ENCODE measurements at places on chromosomes 3 and 15. TPM values are rescaled to one million over a fixed set of nuclear protein-coding genes. Genes with fewer than 3 reads are reported as not detected.

- DNase-seq = no peak
Measured at GRCh38 chr15:96514607-96515285, 184.2 kb downstream of the NR2F2 start.

GRCh38 chr3:39124876-39125840, 17.7 kb downstream of the TTC21A start:
- peak; percentile 36 for DNase-seq

DNA sequence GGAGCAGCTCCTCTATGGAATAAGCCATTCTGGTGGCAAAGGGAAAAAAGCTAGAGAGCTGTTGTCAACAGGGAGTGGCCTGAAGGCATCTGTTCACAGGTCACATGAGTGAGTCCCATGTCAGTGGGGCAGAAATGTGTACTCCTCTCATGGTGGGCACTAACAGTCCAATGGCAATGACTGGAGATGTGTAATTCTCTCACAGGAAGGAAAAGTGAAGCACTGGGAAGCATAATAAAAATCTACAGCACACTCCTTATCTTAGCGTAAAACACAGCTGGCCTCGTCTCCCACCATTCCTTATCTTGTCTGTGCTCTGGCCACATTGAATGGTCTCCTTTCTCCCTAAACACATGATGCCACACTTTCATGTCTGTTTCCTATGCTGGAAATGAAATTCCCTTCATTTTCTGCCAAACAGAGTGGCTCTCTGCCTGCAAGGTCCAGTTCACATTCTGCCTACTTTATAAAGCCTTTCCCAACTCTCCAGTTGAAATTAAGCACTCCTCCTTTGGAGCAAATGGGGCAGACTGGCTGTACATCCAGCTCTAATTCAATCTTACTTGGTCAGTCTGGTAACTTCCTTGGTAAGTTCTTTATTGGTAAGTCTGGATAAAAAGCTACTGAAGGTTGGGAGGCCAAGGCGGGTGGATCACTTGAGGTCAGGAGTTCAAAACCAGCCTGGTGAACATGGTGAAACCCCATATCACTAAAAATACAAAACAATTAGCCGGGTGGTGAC, 139.8 kb downstream of the RPL22L1 start:
- DNase-seq = peak; percentile 54

The GOLGA8H gene
- 0.39 TPM for polyA plus RNA-seq

DNA sequence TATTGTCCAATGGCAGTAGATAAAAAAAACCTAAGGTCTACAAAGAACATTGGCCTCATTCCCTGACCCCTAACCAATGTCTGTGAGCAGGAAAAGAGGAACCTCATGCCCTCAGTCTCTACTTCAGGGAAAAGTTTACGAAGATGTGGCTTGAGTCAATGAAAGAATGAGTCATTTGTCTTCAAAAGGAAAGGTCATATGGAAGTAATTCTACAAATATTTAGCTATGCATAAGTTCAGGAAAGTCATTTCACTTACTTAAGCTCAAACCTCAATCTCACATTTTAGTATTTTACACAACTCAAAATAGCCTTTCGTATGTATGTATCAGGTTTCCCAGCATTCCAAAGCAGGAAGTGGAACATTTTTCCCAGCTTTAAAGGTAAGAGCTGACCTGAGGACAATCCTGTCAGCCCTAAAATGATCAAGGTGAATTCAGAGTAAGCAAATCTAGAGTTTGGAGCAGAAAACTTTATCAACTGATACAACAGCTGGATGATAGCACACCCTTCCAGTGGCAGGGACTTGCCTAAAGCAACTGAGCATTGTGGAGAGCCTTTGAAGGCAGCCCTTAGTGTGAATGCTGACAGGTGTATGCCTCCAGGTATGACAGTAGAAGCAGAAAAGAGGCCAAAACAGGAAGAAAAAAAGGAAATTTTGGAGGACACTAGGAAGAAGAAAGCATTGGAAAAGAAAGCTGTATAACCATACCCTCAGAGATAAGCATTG, 53.9 kb upstream of the ACKR4 start:
- DNase-seq = peak; percentile 89

- DNase-seq = no peak
Measured at GRCh38 chr15:58247855-58248842, 110.0 kb downstream of the AQP9 start.

The CDHR4 gene
- 0.19 TPM for polyA plus RNA-seq

The PROS1 gene
- polyA plus RNA-seq = 2.6 TPM

The HRG gene
- not detected for polyA plus RNA-seq

DNA sequence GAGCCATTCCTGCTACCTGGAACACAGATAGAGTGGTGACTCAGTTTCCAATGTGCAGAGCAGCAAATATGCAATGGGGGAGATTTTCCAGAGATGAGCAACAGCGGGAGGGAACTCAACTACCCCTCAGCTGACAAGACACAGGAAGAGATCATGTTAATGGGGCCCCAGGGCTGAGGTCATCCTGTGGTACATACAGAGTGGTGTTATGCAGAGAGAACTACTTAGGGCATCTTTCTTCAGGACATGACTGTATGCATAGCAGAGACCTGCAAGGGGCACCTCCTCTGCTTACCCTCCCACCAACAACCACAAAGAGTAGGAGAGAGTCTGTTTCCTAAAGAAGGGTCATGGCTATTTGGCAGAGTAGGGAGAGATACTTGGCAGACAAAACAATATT, 6.8 kb upstream of the TBC1D5 start:
- no peak for DNase-seq

DNA sequence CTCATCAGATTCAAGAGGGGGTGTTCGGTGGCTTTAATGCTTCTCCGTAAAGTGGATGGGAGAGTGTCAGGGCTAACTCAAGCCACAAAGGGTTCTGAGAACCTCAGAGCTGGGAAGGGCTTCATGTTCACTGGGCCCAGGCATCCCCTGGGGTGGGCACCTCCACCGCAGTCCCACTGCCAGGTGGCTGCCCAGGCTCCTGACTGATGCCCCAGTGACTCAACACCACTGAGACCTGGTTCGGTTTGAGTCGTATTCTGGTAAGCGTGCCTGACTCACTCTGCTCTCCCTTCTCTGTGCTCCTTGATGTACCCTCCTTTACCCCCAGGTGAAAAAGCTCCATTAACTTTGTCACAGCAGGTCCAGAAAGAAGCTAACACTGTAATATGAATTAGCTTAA, 304.6 kb downstream of the RPLP1 start:
- DNase-seq = no peak

The COL6A6 gene
- polyA plus RNA-seq = not detected

DNA sequence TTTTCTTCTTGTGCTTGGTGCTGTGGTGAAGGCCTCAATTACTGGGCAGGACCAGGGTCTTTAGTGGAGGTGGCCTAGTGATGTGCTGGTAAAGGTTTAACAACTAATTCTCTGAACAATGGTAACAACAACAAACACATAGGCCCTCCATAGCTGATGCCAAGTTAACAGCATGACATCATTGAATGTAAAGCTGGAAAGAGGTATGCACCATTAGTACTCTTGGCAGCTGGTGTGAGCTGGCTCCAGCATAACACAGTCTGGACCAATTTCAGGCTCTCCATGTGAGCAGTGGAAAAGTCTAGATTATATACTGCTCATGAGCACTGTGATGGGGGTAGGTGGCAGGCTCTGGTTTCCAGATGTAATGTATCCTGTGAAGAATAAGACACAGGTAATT, 61.8 kb downstream of the SLC7A14 start:
- peak; percentile 72 for DNase-seq

DNA sequence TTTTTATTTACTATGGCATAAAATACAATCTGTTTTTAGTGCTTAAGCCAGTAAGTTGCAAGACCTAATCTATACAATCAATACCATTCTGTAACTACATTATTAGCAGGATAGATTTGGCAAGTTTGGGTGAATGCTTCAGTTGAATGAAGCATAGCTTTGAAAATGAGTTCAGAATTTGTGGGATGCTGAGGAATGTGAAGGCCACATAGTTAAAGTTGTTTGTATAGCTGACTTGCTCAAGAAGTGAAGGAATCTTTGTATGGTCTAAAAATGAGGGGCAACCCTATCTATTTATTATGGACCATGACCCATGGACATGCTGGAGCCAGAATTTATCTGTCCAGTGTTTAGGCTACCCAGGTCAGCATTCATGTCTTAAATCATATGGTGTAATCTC, 58.5 kb downstream of the CRYBG3 start:
- DNase-seq = no peak

DNA sequence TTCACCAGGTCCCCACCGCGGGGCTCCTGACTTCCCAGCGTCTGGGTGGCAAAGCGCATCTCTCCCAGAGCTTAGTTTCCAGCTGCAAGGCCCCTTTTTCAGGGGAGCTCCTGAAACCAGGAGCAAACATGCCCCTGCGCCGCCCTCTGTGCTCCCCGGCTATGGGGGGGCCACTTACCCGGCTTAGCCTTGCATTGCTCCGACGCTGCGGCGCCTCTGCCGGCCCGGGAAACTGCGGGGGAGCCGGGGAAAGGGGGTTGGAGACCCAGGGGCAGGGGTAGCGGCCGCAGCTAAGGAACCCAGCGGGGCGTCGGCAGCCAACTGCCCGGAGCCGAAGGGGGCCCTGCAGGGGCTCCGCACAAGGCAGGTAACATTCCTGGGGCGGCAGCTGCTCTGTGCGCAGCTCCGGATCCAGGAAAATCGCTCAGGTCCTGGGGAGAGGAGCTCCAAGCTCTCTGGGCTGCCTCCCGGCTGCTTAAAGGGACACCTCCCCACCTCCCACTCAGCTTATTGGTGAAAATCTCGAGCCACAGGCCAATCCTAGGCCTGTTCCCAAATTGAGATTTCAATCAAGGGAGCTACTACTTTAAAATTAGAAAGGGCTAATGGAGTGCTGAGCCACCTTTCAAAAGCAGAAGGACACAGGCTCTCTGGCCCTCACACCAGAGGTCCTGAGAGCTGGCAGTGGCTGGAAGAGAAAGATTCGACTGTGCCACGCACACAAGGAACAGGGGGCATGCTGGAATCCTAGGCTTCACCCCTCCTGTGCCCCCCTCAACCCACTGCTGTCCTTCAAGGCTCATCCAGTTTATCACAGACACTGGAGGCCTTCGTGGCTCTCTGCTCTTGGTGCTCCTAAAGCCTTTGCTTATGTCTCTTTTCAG, 42.7 kb upstream of the PRICKLE2 start:
- DNase-seq = peak; percentile 11

The PRICKLE2 gene
- 3.0 TPM for polyA plus RNA-seq

The CHDH gene
- 0.02 TPM for polyA plus RNA-seq

DNA sequence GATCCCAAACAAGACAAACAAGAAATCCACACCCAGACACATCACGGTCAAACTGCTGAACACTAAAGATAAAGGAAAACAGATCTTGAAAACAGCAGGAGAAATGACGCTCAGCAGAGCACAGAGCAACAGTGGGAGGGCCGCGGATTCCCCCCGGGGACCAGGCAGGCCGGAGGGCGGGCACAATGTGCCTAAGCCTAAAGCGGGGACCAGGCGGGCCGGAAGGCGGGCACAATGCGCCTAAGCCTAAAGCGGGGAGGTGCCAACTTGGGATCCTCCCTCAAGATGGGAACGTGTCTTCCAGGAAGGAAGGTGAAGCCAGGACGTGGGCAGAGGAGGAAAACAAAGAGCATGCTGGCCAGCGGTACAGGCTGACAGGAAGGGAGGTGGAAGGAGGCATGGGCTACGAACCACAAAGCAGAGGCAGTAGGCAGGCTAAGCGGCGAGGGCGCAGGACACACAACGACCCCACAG, 31.1 kb downstream of the CYFIP1 start:
- DNase-seq = peak; percentile 78

GRCh38 chr15:70526221-70526973, 237.0 kb downstream of the UACA start:
- DNase-seq = no peak

The MITF gene
- 1.6 TPM for polyA plus RNA-seq

DNA sequence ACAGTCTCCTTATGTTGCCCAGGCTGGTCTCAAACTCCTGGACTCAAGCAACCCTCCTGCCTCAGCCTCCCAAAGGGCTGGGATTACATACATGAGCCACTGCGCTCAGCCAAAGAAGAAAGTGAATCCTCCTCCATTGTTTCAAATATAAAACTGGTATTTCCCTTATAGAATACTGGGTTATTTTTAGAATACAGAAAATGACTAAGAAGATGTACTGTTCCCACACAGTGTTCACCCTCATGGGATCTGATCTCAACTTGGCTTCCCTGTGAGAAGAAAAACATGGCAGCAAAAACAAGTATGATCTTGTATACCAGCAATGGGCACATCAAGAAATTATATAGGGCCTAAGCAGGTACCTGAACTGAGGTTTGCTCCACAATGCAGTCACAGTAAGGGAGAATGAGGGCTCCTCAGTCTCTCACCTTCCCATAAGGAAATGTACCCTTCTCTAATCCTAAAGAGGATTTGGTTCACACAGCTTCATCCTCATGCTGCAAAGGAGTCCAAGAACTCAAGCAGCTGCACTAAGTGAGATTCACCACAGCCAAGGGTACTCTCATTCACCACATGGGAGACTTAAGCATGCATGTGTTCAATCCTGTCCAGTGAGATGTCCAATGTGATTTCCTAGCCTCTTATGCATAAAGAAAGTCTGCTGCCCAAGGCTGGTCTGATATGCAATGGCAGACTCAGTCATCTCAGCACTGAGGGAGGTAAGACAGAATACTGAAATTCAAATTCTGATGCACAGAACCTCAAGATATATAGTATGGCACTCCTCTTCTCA, 25.8 kb downstream of the USP4 start:
- peak; percentile 49 for DNase-seq

GRCh38 chr3:183920416-183920815, 35.7 kb upstream of the PARL start:
- DNase-seq = no peak

GRCh38 chr3:186477876-186478275, 66.3 kb downstream of the CRYGS start:
- no peak for DNase-seq

DNA sequence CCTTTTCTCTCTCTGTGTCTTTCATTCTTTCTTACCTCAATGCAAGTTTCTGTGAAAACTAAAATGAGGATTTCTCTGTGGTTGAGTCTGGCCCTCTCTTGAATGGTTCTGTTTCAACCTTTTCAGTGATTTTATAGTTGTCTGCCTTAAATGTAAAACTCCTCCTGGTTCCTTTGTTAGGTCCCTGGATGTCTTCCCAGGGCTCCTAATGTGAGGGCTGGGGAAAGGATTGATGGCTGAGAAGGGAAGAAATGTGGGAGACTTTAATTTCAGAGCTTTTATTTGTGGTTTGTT, 90.6 kb upstream of the GRM7 start:
- no peak for DNase-seq

- peak; percentile 25 for DNase-seq
Measured at GRCh38 chr15:34652726-34653033, 69.2 kb upstream of the GOLGA8B start.

- no peak for DNase-seq
Measured at GRCh38 chr3:105094588-105094987, 272.1 kb upstream of the ALCAM start.

The SCG5 gene
- 3.4 TPM for polyA plus RNA-seq

The GNB5 gene
- polyA plus RNA-seq = 15.6 TPM

Measured in endothelial cell of umbilical vein (primary cell).